ENCODE measurements at places on chromosomes 1 and 21.

DNA sequence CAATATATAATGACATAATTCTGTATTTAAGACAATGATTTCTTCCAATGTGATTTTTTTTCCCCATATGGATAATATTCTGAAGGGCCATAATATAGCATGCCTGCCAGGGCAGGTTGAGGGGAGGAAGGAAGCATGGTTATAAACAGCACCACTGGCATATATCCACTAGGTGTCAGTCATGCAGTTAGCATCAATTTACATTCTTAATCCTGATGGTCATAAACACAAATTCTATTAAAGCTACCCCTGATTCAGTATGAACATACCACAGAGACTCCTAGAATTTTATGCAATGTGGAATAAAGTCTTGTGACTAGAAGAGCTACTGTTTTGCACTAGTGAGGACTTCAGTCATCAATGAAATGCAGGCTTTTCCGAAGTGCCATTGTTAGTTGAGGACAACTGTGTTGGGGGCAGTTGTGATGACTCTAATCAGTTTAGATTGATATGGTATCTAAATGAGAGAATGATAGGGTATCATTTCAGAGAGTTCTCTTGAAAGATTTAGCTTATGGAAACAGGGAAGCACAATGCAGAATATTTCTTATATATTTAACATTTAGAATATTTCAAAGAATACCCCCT, 342.7 kb upstream of the NR5A2 start:
- DNase-seq: peak; percentile 28

GRCh38 chr21:37496972-37497371, 130.4 kb downstream of the DYRK1A start:
- DNase-seq: no peak

- no peak for DNase-seq
These were observed 40.6 kb upstream of the CYP2J2 start for GRCh38 chr1:59967141-59967697.

DNA sequence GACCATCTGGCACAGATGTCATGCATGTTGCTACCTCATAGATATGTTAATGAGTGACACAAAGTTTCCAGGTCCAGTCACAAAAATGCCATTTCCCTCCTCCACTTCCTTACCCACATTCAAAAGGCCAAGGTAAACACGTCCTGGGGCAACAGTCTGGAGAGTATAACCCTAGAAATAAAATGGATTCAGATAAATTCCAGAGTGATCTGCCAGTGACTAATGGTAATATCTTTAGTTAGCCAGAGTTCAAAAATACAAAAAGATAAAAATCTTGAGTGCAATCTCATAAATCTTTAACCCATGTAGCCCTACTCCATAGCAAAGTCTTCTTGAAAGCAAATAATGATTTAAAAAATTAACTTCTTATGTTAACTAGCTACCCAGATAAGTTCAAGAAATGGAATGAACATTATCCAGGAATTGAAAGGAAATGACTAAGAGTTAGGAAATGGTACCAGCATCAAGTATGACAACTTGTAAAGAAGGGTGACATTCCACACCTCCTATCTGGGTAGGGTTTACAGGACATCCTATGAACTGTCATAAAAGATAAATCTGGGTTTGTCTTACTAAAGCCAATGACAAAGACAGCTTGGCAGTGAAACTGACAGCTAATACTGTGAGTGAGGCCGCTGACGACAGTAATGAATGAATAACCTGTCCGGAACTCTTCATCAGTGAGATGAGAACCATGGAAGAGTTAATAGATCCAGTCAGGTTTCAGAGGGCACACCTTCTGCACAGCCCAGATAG, 18.1 kb downstream of the RGS2 start:
- DNase-seq: no peak

- no peak for DNase-seq
These were observed 515.2 kb upstream of the RGS18 start for GRCh38 chr1:191643060-191643459.

- DNase-seq: no peak
These were observed 183.1 kb downstream of the LMX1A start for GRCh38 chr1:165173409-165173808.

DNA sequence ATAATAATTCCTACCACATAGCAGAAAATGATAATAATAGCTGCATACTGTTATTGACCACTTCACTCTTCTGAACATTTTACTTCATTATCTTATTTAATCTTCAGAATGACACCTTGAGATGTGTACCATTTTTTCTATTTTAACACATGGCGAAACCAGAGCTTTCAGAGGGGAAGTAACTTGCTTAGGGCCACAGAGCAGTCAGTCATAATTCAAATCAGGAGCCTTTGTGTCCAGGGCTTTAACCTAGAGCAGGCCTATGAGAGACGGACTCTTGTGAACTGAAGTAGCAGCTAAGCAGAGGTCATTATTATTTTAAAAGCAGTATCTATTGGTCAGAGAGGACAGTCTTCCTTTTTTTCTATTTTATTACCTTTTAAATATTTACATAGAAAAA, 114.0 kb downstream of the ROR1 start:
- no peak for DNase-seq

- DNase-seq: no peak
These were observed 7.2 kb downstream of the ZDHHC18 start for GRCh38 chr1:26833432-26834405.

- no peak for DNase-seq
These were observed 38.0 kb downstream of the GPR161 start for GRCh38 chr1:168098534-168099320.

- peak; percentile 81 for DNase-seq
These were observed 34.7 kb downstream of the SLC1A7 start for GRCh38 chr1:53107570-53108322.

- DNase-seq: no peak
These were observed 936 bp downstream of the ZFP69B start for GRCh38 chr1:40451238-40451585.

DNA sequence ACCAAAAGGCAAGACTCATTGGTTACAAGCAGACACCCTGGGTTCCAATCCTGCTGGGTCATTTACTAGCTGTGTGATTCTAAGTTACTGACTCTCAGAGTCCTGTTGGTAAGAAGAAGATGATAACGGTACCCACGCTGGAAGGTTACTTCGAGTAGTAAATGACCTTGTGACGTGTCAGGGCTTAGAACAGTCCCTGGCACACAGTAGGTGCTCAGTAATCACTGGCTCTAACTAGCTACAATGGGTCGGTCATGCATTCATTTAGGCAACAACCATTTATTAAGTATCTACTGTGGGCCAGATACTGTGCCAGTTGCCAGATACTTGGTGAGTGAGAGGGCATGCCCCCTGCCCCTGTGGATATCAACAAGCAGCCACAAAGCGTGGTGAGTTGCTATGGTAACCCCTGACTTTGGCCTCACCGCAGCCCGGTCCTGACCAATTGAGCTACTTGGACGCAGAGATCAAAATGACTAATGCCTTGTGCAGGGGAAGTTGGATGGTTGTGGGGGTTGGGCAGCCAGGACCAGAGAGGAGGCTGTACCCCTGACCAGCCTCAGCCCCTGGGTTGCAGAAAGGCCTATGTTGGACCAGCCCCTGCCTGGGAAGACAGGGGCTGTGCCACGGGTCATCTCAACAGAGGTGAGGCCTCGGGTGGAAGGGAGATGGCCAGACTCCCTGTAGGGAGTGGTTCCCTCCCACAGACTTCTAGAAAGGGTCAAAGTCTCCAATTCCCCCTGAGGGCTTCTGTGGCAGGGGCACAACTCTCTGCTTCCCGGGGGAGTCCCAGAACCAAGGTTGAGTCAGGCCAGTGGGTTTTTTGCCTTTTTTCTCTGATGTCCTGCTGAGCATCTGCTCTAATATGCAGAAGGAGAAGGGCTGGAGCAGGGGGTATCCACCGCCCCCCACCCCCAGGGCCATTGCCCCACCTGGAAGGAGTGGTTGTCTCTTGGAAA, 16.0 kb downstream of the DHRS3 start:
- DNase-seq: peak; percentile 91

DNA sequence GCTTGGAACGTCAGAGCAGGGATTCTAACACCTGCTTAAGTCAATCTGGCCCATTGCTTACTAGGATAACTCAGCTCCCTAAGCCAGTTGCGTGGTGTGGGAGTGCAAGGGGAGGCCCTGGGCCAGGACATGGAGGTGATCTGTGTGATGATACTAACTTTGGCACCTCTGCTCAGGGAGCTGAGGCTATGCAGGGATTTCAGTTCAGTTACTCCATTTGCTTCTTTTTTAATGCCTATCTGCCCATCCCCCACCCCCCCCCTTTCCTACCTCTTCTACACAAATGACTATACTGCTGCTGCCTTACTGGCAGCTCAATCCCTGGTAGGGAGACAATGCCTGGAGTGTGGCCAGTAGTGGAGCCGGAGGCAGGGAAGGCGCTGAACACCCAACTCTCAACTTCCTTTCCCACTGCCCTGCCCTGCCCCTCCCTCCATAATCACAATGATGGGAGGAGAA, 19.5 kb downstream of the INKA2 start:
- DNase-seq: no peak

DNA sequence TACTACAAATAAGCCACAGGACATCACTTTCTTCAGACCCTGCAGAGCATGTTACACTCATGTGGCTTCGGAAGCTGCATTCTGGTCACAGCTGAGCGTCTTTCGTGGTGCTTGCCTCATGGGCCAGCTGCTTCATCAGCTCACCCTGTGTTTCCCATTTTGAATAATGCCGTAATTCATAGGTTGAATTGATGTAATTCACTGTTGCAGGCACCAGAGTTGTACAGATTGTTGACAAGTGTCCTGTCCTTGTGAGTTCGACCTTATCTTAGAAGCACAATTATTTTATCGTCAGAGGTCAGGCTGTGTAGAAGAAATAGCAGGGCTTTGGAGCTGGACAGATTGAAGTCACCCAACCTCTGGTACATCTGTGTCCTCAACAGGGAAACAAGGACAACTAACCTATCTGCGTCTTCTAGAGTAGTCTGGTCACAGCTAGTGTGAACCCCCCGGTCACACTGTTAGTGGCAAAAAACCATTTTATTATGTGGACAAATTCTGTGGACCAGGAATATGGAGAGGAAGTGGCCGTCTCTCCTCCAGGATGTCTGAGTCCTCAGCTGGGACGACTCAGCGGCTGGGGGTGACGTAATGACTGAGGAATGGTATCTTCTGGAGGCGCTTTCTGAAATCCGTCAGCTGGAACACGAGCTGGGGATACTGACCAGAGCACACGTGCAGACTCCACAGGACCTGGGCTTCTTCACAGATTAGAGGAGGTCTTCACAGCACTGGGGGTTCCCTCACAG, 17.8 kb downstream of the PKNOX1 start:
- no peak for DNase-seq

DNA sequence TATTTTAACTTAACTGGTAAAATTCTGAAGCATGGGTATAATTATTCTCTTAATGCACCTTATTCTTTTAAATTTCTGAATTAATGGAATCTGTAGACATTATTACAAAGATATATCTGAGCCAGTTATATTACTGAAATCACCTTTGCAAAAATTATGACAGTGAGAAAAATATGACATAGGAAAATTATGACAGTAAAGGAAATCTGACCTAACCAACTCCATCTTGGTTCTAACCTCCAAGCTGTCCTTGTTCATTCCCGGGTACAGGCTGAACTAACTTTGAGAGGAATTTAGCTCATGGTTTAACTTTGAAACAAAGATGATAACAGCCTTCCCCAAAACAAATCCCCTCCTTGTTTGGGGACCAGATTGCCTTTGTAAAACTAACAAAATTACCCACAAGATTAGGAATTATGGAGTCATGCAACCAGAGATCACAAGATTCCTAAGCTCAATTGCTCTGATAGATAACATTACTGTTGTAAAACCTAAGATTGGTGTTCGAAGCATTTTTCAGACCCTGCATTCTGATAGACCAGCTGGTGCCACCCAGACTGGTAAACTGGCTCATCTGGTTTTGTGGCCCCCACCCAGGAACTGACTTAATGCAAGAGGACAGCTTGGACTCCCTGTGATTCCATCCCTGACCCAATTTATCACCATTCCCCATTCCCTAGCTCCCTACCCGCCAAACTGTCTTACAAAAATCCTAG, 9.4 kb upstream of the CD55 start:
- DNase-seq: no peak

- DNase-seq: no peak
These were observed 81.2 kb upstream of the RAVER2 start for GRCh38 chr1:64663668-64664067.

GRCh38 chr1:235999259-235999925, 65.5 kb downstream of the NID1 start:
- peak; percentile 31 for DNase-seq

GRCh38 chr1:24162201-24162600, 19.3 kb upstream of the IL22RA1 start:
- no peak for DNase-seq

DNA sequence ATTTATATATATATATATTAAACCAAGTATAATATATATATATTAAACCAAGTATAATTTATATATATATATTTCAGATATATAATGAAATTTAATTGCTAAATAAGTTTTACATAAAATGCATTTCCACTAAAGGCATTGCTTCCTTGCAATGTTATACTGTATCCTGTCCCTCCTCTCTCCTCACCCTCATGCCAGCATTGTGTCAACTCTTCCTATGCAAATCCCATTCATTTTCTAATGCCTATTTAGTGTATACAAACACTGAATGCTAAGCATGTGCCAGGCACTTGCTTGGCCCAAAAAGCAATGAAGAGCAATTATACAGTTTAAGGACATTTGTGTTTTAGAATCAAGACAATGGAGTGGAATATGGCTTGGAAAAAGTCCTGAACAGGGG, 71.7 kb upstream of the PRMT6 start:
- DNase-seq: no peak

DNA sequence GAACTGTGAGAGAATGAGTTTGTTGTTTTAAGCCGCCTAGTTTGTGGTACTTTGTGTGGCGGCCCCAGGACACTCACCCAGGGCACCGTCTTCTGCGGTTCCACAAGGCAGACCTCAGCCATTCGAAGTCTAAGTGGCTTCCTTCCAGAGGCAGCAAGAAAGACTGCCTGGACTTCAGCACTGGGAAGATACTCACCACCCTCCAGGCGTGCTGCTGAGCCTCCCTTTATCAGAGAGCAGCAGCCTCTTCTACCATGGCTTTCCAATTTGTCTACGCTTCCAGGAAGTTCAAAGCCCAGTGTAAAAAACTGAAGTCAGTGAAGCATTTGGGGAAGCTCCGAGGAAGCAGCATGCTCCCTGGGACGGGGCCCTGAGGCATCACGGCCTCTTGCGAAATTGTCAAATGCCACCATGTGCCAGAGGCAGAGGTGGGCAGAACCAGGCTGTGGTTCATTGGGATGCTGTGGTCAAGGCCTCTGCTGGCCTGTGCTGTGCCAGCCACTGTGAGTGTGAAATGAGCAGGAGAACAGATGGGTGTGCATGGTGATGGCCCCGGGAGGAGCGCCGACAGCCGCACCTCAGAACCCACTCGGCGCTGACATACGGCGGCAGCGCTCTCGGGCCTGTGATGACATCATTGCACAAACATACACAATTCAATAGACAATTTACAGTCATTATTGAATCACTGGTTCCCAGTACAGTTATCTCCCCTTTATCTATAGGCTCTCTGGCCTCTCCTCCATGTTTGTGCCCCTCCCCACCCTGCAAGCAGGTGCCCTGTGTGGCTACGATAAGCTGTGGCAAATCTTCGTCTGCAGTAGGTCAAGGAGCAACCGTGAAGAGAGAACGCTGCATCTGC, 110.4 kb downstream of the PDE9A start:
- DNase-seq: no peak

GRCh38 chr1:205660361-205660760, 19.9 kb downstream of the SLC45A3 start:
- no peak for DNase-seq

- no peak for DNase-seq
These were observed 391.0 kb downstream of the MATN1 start for GRCh38 chr1:30332116-30333094.

All from AG09319 (cell line).